ENCODE measurements at places on chromosomes 2 and 18. TPM values are rescaled to one million over a fixed set of nuclear protein-coding genes. Genes with fewer than 3 reads are reported as not detected.

The MEP1B gene
- polyA plus RNA-seq: not detected

The PXDN gene
- 26.9 TPM for polyA plus RNA-seq

The OTOS gene
- not detected for polyA plus RNA-seq

The BOK gene
- 56.5 TPM for polyA plus RNA-seq

The LONRF2 gene
- polyA plus RNA-seq: not detected

The ZNF385B gene
- 0.57 TPM for polyA plus RNA-seq

The TBR1 gene
- not detected for polyA plus RNA-seq

The TMEM247 gene
- not detected for polyA plus RNA-seq

The UGT1A8 gene
- polyA plus RNA-seq: not detected

The ANKRD62 gene
- polyA plus RNA-seq: not detected

The CFAP221 gene
- polyA plus RNA-seq: not detected

The CYP27A1 gene
- polyA plus RNA-seq: 0.58 TPM

The CFAP65 gene
- not detected for polyA plus RNA-seq

The NT5DC4 gene
- not detected for polyA plus RNA-seq

The ME2 gene
- 23.4 TPM for polyA plus RNA-seq

The RGPD6 gene
- polyA plus RNA-seq: 2.6 TPM

The IL1A gene
- polyA plus RNA-seq: 156 TPM

The CAPN14 gene
- polyA plus RNA-seq: 0.12 TPM

The UCN gene
- 0.50 TPM for polyA plus RNA-seq

The ANKAR gene
- polyA plus RNA-seq: 0.29 TPM

The VIT gene
- polyA plus RNA-seq: not detected

The DCDC2C gene
- not detected for polyA plus RNA-seq

The CCNT2 gene
- polyA plus RNA-seq: 3.1 TPM

The TRABD2A gene
- polyA plus RNA-seq: 1.6 TPM

The ACOXL gene
- 0.49 TPM for polyA plus RNA-seq

The TMEM169 gene
- 0.04 TPM for polyA plus RNA-seq

The REG1B gene
- polyA plus RNA-seq: not detected

The ARPC2 gene
- polyA plus RNA-seq: 918 TPM

The CCDC121 gene
- 0.46 TPM for polyA plus RNA-seq

The SH2D6 gene
- polyA plus RNA-seq: 0.11 TPM

The MSTN gene
- polyA plus RNA-seq: not detected

The FBXO41 gene
- 2.6 TPM for polyA plus RNA-seq

The HOXD13 gene
- polyA plus RNA-seq: not detected

The NEU2 gene
- polyA plus RNA-seq: not detected

The MARCO gene
- 0.22 TPM for polyA plus RNA-seq

The ZC3H6 gene
- 0.59 TPM for polyA plus RNA-seq

The PAX8 gene
- polyA plus RNA-seq: 5.7 TPM

The APCDD1 gene
- 2.0 TPM for polyA plus RNA-seq

The UGT1A3 gene
- 0.58 TPM for polyA plus RNA-seq

The TCF7L1 gene
- polyA plus RNA-seq: 24.1 TPM

The UGT1A6 gene
- 7.4 TPM for polyA plus RNA-seq

The IL1R1 gene
- polyA plus RNA-seq: 2.5 TPM

The IL18RAP gene
- polyA plus RNA-seq: not detected

The MPP4 gene
- 0.31 TPM for polyA plus RNA-seq

The LRRTM4 gene
- not detected for polyA plus RNA-seq

The CABLES1 gene
- polyA plus RNA-seq: 0.09 TPM

The MATN3 gene
- polyA plus RNA-seq: 1.2 TPM

The SPHKAP gene
- polyA plus RNA-seq: not detected

The STRN gene
- 3.1 TPM for polyA plus RNA-seq

The GAL3ST2 gene
- polyA plus RNA-seq: not detected

The MARCHF4 gene
- polyA plus RNA-seq: 14.9 TPM

The FAM228A gene
- polyA plus RNA-seq: 0.67 TPM

The MAP3K19 gene
- not detected for polyA plus RNA-seq

The ST8SIA5 gene
- not detected for polyA plus RNA-seq

Measured in foreskin keratinocyte (primary cell).